ENCODE measurements at places on chromosomes 4 and X.
A peak's percentile ranks its signal among the peaks of the same experiment; 100 is the strongest.

DNA sequence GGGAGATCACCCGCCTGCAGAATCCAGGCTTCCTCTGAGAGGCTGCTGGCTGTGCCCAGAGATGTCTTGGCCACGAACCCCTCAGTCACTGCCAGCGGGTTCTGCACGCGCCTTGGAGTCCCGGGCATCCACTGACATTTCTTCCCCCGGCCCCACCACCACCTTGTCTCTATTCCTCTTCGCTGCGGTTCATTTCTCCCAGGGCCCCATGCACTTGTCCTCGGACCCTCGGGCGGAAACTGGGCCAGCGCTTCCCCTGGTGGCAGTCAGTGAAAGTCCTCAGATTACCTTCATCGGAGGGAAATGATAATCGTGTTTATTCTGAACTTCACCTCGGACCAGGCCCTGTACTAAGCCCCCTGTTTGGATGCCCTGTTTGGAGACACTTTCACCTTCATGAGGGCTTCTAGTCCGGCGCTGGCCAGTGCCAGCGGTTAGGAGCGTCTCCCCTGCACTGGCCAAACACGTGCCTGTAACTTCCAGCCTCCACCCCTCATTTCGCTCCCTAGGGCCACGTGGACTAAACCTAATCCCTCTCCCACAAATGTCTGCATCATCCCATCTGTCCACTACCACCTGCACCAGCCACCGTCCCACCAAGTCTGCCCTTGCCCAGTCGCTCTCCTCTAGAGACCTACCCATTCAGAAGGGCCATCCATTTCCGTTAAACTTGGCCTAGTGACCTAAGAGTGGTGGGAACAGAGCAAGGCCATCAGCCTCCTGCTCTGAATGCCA is 82.0 kb downstream of the DCTD start:
- no peak for DNase-seq

- DNase-seq: no peak
Observed at GRCh38 chr4:37132975-37133360, 111.6 kb upstream of the NWD2 start.

DNA sequence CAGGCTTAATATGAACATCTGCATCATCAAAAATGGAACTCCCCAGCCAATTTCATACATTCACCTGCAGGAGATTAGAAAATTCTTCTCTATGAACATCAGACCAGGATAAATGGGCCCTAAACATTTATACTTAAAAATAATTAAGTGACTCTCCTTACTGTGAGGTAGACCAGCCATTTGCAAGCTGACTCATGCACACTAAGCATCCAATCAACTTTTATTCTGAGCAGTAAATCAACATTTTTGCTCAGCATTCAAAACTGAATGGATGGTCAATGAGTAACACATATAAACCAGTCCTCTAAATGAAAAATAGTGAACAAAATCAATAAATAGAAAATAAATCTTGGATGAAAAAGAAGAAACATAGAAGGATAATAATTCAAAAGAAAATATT is 19.9 kb upstream of the PCDH10 start:
- DNase-seq: no peak

GRCh38 chr4:142361981-142362380 is 484.1 kb downstream of the INPP4B start:
- DNase-seq: no peak

GRCh38 chr4:162557516-162558106 is 393.8 kb upstream of the FSTL5 start:
- DNase-seq: no peak

DNA sequence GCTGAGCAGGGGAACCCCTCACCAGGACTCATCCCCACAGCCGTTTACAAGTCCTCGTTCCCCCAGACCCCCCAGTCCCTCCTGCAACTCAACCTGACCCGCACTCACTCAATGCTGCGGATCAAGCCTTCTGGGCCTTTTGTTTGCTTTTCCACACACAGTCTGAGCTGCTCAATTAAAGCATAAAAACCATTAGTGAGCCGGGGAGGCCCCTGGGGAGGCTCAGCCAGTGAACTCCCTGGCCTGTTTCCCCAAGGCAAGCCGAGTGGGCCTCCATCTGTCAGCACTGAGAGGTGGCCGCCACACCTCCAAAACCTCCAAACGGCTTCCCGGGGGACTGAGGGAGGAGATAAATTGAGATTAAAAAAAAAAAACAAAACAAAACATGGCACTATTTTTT is 158.5 kb downstream of the SHOX start:
- DNase-seq: no peak

DNA sequence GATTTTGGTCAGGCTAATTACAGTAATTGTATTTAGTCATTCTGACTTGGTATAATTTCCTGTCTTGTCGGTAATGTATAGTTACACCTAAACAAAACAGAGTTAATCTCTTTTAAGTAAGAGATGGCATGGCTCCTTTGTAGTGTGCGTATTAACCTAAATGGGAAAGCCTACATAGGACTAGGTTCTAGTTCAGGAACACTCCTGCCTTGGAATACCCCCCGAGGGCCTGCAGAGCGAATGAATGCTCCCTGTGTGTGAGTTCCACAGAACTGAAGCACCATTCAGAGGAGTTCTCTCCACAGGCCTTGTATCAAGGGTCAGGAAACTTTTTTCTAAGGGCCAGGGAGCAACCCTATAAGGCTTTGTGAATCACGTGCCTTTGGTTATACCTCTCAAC is 44.9 kb upstream of the STIM2 start:
- DNase-seq: no peak

DNA sequence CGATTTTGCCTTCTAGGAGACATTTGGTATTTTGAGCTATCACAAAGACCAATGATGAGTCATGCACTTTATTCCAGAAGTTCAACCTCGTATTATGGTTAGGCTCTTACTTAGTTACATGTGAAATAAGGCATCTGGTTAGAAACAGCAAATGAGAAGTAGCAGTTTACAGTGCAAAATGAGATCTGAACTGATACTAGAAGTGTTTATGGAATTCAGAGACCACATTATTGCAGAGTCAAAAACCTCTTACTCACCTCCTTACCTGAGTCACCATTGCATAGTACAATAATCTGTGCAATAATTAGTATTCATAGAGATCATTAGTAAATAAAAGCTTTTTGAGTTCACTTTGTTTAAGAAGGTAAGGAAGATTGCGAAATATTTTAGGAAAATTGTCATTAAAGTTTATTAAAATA is 38.7 kb downstream of the SEC24B start:
- peak; percentile 19 for DNase-seq

- DNase-seq: no peak
Observed at GRCh38 chrX:138504273-138504672, 207.2 kb downstream of the FGF13 start.

DNA sequence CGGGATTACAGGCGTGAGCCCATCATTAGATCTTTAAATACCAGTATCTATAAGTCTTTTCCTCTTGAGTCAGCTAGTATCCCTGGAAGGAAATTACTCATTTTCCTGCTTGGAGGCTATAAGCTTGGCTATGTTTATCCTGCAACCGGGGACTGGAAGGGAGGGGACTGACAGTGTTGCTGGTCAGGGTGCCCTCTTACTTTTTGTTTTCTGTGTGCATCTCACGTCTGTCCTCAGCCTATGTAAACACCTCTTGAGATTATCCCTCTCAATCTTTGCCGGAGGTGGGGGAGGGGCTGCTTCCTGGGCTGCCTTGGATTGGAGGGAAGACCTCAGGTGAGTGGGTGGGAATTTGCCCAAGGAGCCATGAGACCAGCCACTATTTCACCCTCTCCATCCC is 37.0 kb downstream of the HTT start:
- DNase-seq: peak; percentile 92

DNA sequence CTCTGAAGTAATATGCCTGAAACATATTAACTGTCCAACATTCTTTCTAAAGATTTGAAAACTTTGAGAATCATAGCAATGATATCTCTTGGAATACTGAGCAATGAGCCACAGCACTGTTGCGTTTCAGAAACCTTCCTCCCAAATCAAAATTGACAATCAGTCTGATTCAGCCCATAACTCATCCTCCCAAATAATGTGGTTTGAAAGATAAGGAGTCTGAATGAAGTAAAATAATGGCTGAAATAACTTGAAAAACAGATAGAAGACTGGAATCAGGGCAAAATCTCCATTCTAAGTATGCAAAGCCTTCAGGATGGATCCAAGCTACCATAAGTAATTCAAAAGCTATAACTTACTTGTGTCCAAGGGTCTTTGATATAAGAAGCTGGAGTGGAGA is 98.6 kb upstream of the PLS3 start:
- no peak for DNase-seq

DNA sequence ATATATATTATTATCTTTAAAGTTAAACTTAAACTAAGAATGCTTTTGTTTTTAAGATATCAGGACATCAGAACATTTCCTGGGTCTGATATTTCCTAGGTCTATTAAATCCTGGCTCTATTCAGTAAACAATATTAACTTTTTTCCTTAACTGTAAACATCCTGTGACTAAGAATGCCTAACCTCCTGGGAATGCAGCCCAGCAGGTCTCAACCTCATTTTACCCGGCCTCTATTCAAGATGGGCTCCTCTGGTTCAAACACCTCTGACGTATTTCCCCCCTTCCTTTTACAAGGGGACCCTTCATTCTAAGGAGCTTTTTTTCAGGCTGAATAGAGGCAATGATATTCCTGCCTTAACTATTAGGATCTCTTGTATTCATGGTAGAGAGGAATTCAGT is 35.8 kb upstream of the DYNLT3 start:
- no peak for DNase-seq

GRCh38 chr4:33054161-33054560 is 2334.0 kb downstream of the PCDH7 start:
- no peak for DNase-seq

- DNase-seq: no peak
Observed at GRCh38 chrX:73847991-73848390, 285.0 kb downstream of the CHIC1 start.

- DNase-seq: no peak
Observed at GRCh38 chrX:12722314-12722713, 68.9 kb upstream of the PRPS2 start.

- no peak for DNase-seq
Observed at GRCh38 chrX:19156186-19156585, 33.9 kb upstream of the ADGRG2 start.

DNA sequence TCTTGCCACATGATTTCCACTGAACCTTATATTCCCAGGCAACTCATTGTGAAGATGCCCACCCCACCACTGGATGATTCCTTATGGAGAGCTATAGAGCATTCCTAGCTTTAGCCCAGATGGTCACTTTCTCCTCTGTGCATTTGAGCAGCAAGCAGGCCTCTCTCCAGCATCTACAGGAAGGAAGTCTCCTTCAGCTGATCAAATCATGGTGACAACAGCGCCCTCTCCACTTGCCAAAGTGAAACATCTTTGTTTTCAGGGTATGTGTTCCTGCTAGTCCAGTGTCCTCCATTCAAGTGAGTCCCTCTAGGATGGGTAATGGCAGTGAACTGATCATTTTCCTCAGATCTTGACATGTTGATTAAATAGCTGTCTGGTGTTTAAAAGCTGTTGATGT is 10.9 kb upstream of the SYTL5 start:
- DNase-seq: no peak

- DNase-seq: peak; percentile 19
Observed at GRCh38 chr4:83022724-83023450, 12.1 kb upstream of the COPS4 start.

- no peak for DNase-seq
Observed at GRCh38 chr4:13523105-13523477, 21.2 kb downstream of the NKX3-2 start.

DNA sequence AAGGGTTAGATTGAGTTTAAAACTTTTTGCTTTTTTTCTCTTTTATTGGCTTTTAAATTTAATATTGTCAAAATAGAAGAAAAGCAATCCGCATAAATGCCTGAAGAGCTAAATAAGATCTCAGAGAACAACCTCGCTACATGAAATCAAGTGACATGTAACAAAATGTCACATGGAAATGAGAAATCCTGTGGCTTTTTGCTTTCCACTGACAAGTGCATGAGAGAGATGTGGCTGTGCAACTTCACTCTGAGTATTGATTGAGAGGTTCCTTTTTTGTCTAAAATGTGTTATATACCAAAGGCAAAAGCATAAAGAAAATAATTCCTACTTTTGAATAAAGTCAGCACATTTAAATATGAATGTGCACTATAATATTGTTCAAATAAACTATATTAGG is 263.5 kb downstream of the MAPK10 start:
- DNase-seq: no peak

GRCh38 chr4:119025916-119026661 is 109.5 kb upstream of the MYOZ2 start:
- no peak for DNase-seq

GRCh38 chr4:87260477-87260876 is 40.1 kb upstream of the KLHL8 start:
- DNase-seq: no peak

DNA sequence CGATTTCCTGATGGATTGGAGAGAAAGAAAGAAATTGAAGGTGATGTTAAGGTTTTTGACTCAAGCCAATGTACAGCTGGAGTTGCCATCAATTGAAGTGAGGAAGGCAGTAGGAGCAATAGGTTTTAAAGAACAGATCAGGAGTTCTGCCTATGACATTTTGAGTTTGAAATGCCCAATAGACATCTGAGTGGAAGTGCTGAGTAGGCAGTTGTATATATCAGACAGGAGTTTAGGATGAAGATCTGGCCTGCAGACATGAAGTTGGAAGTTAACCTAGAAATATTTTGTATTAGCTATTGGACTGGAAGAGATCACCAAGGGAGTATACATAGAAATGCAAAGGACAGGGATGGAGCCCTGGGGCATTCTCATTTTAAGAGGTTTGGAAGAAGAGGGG is 12.9 kb upstream of the TMSB15B start:
- DNase-seq: no peak

DNA sequence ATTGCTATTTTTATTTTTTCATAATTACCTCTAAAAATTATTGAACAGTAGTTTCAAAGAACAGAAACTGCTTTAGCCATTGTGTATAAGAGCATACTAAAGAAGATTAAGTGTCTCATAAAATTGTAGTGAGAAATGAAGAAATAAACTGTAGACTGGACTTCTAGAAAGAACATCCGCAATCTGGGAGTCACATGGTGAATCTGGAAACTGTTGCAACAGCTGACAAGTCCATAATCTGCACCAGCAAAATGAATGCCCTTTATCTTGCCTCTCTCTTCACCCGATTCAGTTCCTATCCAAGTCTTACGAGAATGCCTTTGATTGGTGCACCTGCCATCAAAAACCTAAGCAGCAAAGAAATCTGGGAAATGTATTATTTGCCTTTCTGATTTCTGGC is 312.9 kb downstream of the NAF1 start:
- no peak for DNase-seq

DNA sequence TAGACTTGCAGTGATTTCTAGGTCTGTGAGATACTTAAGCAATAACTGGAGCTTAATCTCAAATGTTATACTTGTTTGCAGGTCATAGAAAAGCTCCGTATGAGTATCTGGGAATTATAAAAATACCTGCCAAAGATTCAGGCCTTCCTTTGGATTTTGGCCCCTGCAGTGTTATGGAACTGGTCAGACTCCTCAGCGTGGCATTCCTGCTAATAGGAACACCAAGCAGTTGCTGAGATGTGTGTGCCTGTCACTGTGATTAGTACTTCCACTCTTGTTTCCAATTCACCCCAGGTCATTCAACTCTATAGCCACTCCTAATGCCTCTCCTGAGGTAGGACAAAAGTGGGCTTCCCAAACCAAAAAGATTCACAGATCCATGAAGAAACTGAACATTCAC is 7.8 kb upstream of the UGT2B7 start:
- DNase-seq: no peak

All from dermis microvascular lymphatic vessel endothelial cell (primary cell).